ENCODE measurements at places on chromosomes 3 and 15.

DNA sequence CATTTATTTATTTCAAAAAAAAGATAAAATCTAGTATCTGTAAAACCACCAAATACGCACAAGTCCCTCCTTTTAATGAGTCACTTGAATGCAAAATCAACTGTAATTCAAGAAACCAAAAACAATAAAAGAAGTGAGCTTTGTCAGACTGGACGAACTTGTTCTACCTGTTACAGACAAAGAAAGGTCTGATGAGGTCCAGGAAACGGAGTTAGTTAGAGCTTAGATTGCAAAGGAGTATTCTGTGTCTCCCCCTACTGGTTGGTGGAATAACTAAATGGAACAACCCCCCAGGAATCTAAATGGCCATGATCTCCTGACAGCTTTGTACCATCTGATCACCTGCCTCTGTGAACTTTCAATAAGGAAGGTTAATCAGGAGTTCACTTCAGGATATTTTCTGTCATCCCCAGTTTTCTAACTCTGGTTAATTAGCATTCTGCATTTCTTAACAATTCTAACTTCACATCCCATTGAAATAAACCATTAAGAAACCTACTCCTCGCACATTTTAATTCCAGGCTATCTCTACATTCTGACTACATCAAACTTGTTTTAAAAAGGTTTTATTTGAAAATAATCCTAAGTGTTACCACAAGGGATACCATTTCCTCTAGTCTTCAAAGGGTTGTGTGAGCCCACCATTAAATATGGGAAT lies 333.0 kb upstream of the SATB1 start:
- no peak for DNase-seq

- DNase-seq = no peak
These were observed 23.4 kb downstream of the ADAMTS9 start for GRCh38 chr3:64664397-64664796.

DNA sequence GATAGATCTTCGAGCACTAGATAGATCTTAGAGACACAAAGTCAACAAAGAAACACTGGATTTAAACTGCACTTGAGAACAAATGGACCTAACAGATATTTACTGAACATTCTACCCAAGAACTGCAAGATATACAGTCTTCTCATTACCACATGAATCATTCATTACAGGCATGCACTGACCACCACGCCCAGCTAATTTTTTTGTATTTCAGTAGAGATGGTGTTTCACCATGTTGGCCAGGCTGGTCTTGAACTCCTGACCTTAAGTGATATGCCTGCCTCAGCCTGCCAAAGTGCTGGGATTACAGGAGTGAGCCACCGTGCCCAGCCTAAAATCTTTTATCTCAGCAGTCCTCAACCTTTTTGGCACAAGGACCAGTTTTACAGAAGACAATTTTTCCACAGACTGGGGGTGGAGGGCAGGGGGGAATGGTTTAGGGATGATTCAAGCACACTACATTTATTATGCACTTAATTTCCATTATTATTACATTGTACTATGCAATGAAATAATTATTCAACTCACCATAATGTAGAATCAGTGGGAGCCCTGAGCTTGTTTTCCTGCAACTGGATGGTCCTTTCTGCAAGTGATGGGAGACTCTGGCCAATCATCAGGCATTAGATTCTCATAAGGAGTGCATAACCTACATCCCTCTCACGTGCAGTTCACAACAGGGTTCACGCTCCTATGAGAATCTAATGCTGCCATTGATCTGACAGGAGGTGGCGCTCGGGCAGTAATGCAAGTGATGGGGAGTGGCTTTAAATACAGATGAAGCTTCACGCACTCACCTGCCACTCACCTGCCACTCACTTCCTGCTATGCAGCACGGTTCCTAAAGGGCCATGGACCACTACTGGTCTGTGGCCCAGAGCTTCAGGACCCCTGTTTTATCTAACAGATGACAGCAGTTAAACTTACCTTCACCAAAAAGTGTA lies 21.7 kb downstream of the CSNK1G1 start:
- DNase-seq = no peak

- DNase-seq = no peak
These were observed 5.7 kb downstream of the TM4SF1 start for GRCh38 chr3:149371723-149372114.

GRCh38 chr3:146532406-146532805 lies 12.0 kb downstream of the PLSCR1 start:
- DNase-seq = no peak

GRCh38 chr3:25033407-25034029 lies 394.5 kb upstream of the RARB start:
- DNase-seq = no peak

DNA sequence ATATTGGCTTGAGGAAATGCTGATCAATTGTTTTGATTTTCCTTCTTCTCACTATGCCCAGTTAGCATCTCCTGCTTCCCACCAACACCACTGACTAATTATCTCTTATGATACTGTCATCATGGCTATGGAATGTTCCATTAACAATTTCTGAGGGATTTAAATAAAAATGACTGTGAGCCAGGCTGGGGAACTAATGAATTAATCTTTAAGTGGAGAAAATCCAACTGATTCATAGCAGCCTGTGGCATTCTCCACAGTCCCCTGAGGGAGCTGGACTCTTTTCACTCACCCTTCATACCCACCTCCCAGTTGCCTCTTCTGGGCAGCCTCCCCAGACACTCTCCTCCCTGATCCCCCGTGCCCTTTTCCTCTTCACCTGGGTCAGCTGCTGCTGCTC lies 353.6 kb downstream of the CLSTN2 start:
- no peak for DNase-seq

DNA sequence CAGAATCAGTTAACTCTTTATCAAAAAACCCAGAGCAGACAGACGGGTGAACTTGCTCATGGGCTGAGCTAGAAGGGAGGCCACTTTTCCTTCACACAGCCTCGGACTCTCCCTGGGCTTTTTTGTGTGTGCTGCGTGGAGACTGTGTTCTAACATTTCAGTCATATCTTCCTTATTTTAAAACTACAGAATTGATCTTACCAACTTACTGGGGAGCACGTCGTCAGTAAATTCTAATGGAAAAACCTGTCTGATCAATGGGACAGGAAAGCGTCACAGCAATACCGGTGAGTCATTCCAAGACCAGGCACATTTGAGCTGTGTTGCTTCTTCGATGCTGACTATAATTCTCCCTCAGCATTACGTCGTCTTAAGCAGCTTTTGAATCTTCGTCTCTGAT lies 145.1 kb downstream of the LPP start:
- DNase-seq = no peak

- DNase-seq = no peak
These were observed 107.7 kb downstream of the MYO5A start for GRCh38 chr15:52421029-52421428.

- DNase-seq = no peak
These were observed 287.3 kb upstream of the ADAMTS9 start for GRCh38 chr3:64975147-64975546.

DNA sequence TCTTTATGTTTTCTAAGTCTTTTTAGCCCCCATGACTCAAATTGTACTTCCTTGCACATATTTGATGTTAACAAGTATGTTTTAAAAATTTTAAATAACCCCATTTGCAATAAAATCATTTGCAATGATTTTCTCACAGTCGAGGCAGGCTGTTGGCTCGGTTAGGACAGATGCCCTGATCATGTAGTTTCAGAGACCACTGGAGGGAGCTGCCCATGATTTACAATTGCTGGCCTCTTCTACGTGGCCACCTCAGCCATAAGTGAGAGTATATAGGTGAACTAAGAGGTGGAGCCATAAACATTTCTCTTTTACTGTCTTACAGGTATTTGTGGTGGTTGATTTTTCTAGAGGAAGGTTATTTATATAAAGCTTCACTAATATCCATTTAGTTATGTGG lies 1.7 kb downstream of the DTWD1 start:
- DNase-seq = no peak

DNA sequence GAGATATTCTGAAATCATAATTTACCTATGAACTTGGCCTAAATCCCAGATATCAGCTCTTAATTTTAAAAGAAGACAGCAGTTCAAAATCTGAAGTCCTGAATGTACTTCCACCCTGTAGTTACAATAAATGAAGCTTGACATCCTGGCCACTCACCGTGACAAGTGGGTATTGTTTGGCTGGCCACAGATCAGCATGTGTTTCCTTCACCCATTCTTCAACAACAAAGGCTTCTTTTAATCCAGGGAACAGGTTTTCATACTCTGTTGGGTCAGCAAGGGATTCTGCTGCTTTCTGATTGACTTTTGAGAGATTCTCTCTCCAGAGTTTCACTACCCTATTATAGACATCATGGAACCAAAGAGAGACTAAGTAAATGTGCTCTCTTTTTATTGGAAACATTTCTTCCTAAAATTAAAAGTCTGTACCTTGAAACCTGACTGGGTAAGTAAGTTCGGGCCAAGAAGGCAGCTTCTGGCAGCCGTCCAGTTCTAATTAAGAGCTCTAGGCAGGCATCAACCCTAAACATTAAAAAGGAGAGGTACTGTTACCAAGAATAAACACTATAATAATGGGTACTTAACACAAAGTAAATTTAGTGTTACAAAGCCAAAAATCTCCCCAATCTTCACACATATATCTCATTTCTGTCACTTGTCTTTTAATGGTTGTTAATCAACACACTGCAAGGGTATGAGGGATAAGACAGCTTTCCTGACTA lies 15.2 kb downstream of the MRPS22 start:
- no peak for DNase-seq

DNA sequence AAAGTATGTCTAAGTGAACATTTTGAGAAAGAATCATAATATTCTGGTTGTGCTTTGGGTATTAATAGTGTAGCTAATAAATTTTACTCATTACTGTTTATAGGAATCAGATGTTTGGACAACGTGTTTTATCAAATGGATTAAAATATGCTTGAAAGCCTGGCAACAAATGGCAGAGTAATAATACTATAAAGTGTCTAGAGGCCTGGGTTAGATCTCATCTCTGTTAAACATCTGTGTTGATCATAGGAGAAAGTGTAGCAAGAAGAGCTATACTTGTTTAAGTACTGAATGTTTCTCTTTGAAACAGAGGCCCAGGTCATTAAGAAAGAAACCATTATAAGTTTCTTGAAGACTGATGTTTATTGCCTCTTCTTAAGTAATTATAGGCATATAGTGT lies 30.5 kb downstream of the VPS8 start:
- no peak for DNase-seq

DNA sequence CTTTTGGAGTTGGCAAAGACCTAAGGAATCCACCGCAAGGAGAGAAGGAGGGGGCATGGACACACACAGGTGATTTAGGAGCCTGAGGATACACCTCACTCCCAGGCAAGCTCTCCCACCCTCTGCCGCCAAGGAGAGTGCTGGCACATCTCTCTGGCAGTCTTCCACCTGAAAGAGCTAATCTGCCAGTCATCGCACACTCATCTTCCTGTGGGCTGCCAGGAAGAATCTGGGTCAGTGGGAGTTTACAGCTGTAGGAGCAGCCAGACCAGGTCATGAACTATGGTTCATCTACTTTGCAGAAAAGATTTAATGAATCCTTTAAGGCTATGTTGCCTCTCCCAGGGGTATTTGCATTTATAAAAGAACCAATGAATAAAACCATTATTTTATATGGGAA lies 170.6 kb upstream of the TSC22D2 start:
- DNase-seq = no peak

GRCh38 chr15:79067072-79067833 lies 23.3 kb downstream of the RASGRF1 start:
- no peak for DNase-seq

DNA sequence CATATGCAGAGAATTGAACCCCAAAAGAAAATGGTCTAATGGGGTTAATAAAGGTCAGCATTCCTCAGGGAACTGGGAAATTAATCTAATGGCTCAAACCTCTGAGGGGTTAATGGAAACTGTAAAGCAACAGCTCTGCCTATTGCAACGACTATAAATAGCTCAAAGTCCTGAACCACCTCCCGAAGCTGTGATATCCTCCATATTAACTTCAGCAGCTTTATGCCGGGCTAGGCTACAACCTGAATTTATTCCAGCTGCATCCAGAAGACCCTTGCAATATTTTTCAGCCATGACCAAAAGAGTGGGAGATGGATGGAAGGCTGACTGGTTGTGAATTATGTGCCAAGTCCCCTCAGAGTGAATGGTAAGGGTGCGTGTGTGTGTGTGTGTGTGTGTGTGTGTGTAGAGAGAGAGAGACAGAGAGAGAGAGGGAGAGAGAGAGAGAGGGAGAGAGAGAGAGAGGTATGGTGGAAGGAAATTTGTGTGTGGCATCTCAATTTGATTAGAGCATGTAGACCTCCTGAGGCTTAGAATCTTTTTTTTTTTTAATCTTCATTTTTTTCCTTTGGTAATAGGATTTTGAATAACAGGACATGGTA lies 109.9 kb downstream of the PDCD6IP start:
- DNase-seq = no peak

GRCh38 chr15:65939901-65940617 lies 70.8 kb downstream of the RAB11A start:
- no peak for DNase-seq

GRCh38 chr3:119588112-119588511 lies 8.8 kb downstream of the ADPRH start:
- DNase-seq = no peak

GRCh38 chr3:120850381-120851295 lies 57.4 kb upstream of the STXBP5L start:
- DNase-seq = no peak

DNA sequence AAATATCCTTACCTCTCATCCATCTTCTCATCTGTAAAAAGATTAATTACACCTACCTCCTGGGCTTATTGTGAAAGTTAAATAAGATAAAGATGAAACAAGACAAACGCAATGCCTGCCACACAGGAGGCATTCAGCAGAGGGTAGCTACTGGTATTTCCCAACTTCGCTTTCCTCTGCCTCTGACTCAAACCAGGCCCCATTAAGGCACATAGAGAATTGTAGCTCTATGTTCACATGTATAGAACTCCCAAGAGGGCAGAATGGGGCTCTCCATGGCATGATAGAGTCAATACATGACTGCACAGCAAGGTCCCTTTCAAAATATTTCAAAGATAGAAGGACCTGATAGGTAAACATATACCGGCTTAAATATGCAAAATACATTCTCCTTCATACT lies 1.4 kb downstream of the LYSMD2 start:
- DNase-seq = no peak

DNA sequence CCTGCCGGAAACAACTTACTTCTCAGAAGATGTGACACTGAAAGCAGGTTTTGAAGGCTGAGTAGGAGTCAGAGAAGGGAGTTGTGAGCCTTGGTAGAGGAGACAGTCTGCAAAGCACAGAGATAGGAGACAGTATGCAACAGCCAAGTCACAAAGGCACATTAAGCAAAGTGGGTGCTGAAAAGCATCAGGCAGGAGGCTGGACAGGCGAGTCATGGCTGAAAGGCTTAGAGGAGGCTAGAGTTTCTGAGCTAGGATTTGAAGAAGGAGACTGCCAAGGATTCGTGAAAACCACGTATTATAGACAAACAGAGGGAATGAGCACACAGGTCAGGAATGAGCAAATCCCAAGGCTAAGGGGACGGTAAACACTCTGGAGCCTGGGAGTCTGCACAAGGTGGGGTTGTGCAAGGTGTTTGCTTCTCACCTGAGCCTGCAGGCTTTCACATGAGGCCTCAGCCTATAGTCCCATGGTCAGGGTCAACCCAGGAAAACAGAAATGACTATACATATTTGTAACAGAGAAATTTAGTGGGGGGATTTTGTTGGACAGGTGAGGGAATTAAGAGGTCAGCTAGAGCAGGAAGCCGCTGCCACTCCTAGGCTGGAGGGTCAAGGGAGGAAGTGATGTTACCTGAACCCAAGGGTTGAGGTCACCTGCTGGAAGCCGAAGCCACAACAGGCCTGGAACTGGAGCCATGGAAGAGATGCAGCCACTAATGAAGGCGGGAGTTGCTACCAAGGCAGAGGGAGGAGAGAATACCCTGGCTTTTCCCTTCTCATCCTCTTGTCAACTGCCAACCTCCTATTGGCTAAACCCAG lies 23.1 kb upstream of the TRIM71 start:
- DNase-seq = no peak

Data from suprapubic skin (tissue), 4 donors.